ACHN (cell line): ENCODE measurements at places on chromosomes 2 and 18.

- no peak for DNase-seq
These were observed 28.4 kb downstream of the ARHGEF4 start for GRCh38 chr2:130864830-130865800.

GRCh38 chr2:230220347-230220969 is 674 bp upstream of the SP110 start:
- no peak for DNase-seq

- peak; percentile 46 for DNase-seq
These were observed 2.8 kb upstream of the PPP4R3B start for GRCh38 chr2:55620123-55620779.

- DNase-seq = no peak
These were observed 104.9 kb upstream of the TANK start for GRCh38 chr2:161055289-161055688.

DNA sequence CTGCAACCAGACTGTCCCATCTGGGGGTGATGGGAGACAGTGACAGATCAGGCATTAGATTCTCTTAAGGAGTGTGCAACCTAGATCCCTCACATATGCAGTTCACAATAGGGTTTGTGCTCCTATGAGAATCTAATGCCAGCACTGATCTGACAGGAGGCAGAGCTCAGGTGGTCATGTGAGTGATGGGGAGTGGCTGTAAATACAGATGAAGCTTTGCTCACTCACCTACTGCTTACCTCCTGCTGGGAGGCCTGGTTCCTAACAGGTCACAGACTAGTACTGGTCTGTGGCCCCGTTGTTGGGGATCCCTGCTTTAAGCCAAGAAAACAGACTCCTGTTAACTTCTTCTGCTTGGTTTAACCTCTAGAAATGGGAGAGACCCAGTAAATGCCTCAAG is 3.2 kb downstream of the CYP27A1 start:
- no peak for DNase-seq

- peak; percentile 27 for DNase-seq
These were observed 128.0 kb downstream of the OLA1 start for GRCh38 chr2:174120346-174120745.

DNA sequence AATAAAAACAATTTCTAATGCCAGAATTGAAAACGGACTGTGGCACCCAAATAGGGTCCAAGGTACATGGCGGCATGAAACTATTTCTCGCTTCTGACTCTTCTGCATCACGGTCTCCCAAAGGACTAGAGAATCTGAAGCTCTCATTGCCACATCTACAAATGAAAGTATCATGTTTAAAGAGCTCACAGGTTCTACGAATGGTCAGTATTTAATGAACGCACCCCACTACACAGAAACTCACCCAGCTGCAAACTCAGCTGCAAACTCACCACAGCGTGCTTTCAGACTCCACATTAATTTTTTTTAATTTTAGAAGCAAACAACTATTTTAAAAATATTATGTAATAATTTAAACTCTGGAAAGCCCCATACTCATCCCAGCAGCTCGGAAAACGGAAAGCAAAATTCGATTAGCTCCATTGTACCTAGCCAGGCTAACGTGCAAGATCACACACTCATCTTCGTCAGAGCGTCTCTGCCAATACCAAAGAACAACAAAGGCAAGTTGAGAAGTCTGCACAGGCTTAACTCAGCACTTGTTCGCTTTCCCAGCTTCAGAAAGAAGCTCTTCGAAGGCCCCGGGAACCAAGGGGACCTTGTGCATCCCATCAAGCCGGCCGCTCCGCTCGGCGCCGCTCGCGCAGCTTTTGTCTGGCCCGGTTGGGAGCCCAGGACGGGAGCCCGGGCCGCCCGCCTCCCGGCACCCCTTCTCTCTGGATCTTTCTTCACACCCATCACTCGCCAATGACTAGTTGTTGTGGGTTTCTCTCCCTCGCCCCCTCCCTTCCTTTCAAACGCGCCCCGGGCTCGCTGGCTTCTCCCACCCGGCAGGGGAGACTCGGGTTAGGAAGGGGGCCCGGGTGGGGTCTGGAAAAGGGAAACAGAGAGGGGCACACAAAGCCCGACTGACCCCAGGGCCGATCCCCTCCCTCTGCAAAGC is 785 bp downstream of the CLASP1 start:
- peak; percentile 57 for DNase-seq

GRCh38 chr2:30514134-30514847 is 67.2 kb downstream of the LCLAT1 start:
- no peak for DNase-seq

DNA sequence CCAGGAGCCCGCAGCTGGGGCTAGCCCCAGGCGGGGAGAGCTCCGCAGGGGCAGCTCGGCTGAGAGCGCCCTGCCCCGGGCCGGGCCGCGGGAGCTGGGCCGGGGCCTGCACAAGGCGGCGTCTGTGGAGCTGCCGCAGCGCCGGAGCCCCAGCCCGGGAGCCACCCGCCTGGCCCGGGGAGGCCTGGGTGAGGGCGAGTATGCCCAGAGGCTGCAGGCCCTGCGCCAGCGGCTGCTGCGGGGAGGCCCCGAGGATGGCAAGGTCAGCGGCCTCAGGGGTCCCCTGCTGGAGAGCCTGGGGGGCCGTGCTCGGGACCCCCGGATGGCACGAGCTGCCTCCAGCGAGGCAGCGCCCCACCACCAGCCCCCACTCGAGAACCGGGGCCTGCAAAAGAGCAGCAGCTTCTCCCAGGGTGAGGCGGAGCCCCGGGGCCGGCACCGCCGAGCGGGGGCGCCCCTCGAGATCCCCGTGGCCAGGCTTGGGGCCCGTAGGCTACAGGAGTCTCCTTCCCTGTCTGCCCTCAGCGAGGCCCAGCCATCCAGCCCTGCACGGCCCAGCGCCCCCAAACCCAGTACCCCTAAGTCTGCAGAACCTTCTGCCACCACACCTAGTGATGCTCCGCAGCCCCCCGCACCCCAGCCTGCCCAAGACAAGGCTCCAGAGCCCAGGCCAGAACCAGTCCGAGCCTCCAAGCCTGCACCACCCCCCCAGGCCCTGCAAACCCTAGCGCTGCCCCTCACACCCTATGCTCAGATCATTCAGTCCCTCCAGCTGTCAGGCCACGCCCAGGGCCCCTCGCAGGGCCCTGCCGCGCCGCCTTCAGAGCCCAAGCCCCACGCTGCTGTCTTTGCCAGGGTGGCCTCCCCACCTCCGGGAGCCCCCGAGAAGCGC is 15.0 kb upstream of the GMPPA start:
- no peak for DNase-seq

- no peak for DNase-seq
These were observed 44.0 kb upstream of the PPP1CB start for GRCh38 chr2:28707592-28707991.

DNA sequence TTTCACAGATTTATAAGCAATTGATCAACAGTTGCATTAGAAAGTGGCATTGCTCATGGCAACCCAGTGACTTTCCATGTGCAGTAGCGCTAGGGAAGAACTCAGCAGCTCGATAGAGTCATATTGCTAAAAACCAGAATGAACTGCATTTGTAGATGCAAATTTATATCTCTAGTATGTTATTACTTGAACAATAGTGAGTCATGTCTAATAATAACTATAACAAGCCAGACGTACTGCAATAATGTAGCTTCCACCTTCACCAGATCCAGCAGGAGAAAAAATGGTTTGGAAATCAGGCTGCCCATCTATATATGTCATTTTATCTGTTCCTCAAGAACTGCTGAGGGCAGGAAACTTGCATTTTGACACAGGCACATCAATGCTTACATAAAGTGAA is 66.5 kb upstream of the FIGN start:
- DNase-seq = no peak

DNA sequence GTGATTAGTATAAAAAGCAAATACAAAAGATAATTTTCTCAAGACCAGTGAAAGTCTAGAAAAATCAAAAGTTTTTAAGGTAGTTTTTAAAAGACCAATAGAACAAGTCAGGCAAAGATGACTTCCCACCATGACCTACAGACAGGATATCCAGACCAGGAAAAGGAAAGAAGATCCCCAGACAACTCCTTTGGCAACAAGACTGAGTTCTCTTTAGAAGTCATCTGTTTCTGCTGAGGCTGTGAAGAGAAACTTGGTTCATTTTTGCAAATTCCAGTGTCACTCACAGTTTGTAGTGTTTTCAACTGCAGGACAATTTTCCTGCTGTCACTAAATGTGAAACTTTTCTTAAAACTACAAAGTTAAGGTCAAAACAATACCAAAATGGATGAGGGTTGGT is 240.9 kb upstream of the SIX2 start:
- no peak for DNase-seq

DNA sequence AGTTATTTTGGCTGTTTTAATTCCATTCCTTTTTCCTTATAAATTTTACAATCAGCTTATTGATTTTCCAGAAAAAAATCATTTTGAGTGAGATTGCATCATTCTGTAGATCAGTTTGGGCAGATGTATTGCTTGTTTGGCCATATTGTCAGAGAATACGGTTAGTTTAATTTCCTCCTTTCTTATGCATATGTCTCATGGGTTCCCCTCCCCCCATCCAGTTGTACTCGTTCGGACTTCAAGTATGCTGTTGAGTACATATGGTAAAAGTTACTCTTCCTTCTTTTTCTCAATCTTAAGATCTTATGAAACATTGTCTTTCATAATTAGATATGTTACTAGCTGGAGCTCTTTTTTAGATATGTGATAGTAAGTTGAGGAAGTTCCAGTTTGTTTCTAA is 131.2 kb upstream of the TTC27 start:
- DNase-seq = no peak

DNA sequence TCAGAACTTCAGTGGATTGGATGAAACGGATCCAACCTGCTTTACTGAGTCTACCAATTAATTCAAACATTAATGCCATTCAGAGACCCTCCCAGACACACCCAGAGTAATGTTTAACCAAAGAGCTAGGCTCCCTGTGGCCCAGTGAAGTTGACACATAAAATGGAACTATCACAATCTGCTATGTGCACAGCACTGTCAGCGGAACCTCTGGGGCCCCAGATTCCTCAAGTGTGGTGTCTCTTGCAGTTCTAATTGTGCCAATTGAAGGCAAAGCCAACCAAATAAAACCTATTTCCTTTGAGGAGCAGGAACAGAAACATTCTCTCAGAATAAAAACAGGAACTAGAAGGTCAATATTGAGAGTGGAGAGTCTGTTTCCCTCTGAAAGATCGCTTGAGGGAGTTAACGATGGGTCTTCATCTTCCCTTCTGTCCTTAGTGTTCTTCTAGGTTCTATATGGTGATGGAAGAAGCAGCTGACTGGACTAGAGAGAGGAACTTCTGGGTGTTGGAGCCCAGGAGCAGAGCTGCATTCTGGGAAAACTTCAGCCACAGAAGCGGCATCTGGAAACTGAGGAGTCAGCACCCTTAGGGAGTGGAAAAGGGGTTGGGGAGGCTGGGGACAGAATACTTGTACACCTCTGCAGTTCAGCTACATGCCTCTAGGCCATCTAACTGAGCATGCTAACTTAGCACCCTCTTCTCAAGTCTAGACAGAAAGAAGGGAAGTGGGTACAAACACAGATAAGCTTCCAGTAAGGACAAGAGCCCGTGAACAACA is 174.4 kb upstream of the FBXO11 start:
- DNase-seq = peak; percentile 2

DNA sequence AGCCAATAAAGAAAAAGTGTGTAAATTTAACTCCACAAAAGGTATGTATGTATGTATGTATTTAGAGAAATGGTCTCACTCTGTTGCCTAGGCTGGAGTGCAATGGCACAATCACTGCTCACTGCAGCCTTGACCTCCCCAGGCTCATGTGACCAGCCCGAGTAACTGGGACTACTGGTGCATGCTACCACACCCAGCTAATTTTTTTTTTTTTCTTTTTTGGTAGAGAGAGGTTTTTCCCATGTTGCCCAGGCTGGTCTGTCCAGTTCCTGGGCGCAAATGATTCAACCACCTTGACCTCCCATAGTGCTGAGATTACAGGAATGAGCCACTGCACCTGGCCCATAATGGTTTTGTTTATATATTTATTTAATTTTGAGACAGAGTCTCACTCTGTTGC is 67.1 kb downstream of the CERKL start:
- no peak for DNase-seq

DNA sequence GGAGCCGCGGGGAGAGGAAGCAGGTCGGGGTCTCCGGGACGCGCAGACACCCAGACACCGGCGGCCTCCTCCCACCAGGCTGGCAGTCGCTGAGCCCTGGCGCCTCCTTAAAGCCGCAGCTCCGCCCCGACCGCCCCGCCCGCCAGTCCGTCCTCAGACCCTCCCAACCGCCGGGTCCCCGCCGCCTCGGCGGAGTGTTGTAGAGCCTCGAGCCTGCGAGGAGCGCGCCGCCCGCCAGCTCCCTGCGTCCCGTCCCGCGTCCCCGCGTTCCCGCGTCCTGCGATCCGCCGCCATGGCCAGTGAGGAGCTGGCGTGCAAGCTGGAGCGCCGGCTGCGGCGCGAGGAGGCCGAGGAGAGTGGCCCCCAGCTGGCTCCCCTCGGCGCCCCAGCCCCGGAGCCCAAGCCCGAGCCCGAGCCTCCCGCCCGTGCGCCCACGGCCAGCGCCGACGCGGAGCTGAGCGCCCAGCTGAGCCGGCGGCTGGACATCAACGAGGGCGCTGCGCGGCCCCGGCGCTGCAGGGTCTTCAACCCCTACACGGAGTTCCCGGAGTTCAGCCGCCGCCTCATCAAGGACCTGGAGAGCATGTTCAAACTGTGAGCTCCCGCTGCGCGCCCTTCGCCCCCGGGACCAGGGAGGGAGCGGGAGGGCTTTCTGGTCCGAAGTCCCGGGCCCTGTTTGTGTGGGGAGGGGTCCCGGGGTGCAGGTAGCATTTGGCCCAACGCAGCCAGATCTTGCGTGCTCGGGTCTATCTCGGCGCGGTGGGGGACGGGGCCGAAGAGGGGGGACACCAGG is at the start of gene EFHD1:
EFHD1 (plus strand) TSS at position 192 of the 793 bp plus-strand sequence; CDS start at position 293, 101 bp downstream.
- DNase-seq = peak; percentile 29

DNA sequence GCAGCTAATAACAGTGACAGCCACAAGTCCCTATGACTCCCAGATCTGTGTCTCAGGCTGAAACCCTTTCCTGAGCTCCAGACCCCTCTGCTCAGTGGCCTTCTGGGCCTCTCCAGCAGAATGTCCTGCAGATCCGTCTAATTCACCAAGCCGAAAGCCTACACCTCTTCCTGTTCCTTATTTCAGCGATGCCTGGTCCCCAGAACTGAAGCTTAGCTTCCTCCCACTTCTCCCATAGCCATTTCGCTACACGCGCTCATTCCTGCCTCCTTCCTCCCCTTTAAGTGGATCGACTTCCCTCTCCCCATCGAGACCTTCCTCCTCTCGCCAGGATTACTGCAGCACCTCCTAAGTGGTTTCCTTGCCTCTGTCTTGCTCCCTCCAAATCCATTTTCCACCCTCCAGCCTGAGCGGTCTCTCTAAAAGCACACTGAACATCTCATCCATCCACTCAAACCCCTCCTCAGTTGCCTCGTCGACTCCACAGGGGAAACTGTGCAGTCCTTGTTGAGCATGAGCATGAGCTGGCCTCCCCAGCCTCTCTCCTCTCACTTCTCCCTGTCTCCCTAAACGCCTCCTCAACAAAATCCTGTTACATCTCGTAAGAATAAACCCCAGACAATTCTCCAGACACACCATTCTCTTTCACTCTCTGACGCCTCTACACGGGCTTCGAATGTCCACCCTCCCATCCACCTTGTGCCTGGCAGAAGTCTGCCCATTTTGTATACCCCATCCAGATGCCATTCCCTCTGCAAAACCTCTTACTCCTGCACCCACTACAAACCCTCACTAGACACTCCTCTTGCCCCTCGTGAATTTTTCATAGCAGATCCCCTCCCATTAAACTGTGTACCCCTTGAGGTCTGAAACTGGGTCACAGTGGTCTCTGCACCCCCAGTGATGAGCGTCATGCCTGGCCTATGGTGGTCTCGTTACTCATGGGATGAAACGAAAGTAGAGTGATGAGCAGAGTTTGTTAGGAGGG is 232.6 kb downstream of the ATAD2B start:
- no peak for DNase-seq

GRCh38 chr2:113305146-113305545 is 26.4 kb upstream of the PAX8 start:
- DNase-seq = no peak
